ENCODE measurements at places on chromosomes 7 and 10. TPM values are rescaled to one million over a fixed set of nuclear protein-coding genes. Genes with fewer than 3 reads are reported as not detected.

The ARHGEF35 gene
- total RNA-seq, result 9.8 TPM

The CPED1 gene
- total RNA-seq, result 201 TPM

The TASOR2 gene
- 68.2 TPM for total RNA-seq

The LEP gene
- total RNA-seq, result 0.97 TPM

The PAXIP1 gene
- total RNA-seq, result 12.2 TPM

The CHST3 gene
- total RNA-seq, result 47.9 TPM

The SCART1 gene
- total RNA-seq, result 7.3 TPM

The SKIDA1 gene
- 1.4 TPM for total RNA-seq

The TFEC gene
- total RNA-seq, result 12.4 TPM

The HABP2 gene
- total RNA-seq, result not detected

The ADGRA1 gene
- not detected for total RNA-seq

The FZD1 gene
- 38.5 TPM for total RNA-seq

The POLR3A gene
- 11.6 TPM for total RNA-seq

The TRIP6 gene
- total RNA-seq, result 80.3 TPM

The EIF4H gene
- total RNA-seq, result 190 TPM

The PRKAR2B gene
- total RNA-seq, result 4.0 TPM

The ACSM6 gene
- not detected for total RNA-seq

The CALHM1 gene
- total RNA-seq, result not detected

The SMARCD3 gene
- 84.4 TPM for total RNA-seq

The RASSF4 gene
- 82.1 TPM for total RNA-seq

The MPLKIP gene
- total RNA-seq, result 25.8 TPM

The CPN1 gene
- not detected for total RNA-seq

The SNX13 gene
- 52.0 TPM for total RNA-seq

The ITIH5 gene
- total RNA-seq, result 45.0 TPM

The PLCE1 gene
- 14.7 TPM for total RNA-seq

The LOXL4 gene
- total RNA-seq, result 29.9 TPM

The ZDHHC6 gene
- total RNA-seq, result 28.7 TPM

The CNPY4 gene
- 29.5 TPM for total RNA-seq

The TEX36 gene
- total RNA-seq, result not detected

The GSTK1 gene
- total RNA-seq, result 123 TPM

The SRRM3 gene
- total RNA-seq, result 5.9 TPM

The CAMK1D gene
- total RNA-seq, result 19.0 TPM

The METTL27 gene
- 7.4 TPM for total RNA-seq

The GARIN1A gene
- total RNA-seq, result 6.1 TPM

The SPDYE1 gene
- total RNA-seq, result not detected

The PRRT4 gene
- total RNA-seq, result 5.8 TPM

The LRRC4 gene
- 5.1 TPM for total RNA-seq

The STOX1 gene
- 0.39 TPM for total RNA-seq

The CAV2 gene
- total RNA-seq, result 86.7 TPM

The DYNC1I1 gene
- 11.0 TPM for total RNA-seq

The TMEM130 gene
- total RNA-seq, result 15.3 TPM

The MNX1 gene
- total RNA-seq, result not detected

The COL13A1 gene
- 13.6 TPM for total RNA-seq

The CFAP58 gene
- total RNA-seq, result 1.3 TPM

The PPIF gene
- 21.2 TPM for total RNA-seq

The GPR26 gene
- total RNA-seq, result not detected

The TMEM196 gene
- total RNA-seq, result 0.30 TPM

The NHLRC2 gene
- total RNA-seq, result 36.7 TPM

The PROSER2 gene
- total RNA-seq, result 6.5 TPM

The TUBB8 gene
- not detected for total RNA-seq
